Activated naive CD4-positive, alpha-beta T cell treated with anti-CD3 and anti-CD28 coated beads, Interleukin-2, amount 50 U/mL, for 16 hours (primary cell): ENCODE measurements at places on chromosomes 6 and 20.

DNA sequence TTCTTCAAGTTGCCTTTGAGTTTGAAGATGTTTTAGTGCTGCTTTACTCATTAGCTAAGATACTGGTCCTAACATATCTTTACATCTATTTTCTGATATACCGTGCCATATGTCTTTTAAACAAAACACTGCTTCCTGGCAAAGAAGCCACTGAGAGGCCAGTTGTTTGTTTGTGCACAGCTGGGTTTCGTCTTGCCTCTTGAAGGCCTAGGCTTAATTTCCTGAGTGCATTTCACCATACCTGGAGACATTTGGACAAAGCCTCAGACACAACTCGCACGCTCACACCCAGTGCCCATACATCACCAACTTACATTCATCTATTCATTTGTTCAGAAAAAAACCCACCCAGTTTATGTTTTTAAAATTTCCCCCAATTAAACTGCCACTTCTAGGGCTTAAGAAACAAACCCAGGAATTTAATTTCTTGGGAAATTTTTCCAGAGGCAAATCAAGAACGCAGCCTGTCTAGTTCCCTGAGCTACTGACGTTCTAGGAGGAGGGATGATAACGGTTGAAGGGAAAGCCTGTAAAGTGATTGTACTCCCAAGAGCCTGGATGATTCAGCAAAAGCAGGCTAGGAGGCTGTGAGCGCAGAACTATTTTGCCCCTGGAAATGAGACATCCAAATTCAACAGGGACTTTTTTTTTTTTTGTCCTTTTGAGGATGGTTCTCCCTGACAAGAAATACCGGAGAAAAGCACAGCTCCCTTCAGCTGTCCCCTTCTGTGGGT lies 77.7 kb downstream of the OLIG3 start:
- no peak for DNase-seq

- peak; percentile 17 for DNase-seq
Observed at GRCh38 chr20:56249244-56249955, 868 bp downstream of the MC3R start.

- no peak for DNase-seq
Observed at GRCh38 chr6:132569170-132569569, 952 bp upstream of the TAAR6 start.

DNA sequence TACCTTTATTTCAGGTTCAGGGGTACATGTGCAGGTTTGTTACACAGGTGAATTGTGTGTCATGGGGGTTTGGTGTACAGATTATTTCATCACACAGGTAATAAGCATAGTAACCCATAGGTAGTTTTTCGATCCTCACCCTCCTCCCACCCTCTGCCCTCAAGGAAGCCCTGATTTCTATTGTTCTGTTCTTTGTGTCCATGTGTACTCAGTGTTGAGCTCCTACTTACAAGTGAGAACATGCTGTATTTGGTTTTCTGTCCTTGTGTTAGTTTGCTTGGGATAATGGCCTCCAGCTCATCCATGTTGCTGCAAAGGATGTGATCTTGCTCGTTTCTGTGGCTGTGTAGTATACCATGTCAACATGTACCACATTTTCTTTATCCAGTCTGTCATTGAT lies 66.0 kb downstream of the STK4 start:
- DNase-seq: no peak

DNA sequence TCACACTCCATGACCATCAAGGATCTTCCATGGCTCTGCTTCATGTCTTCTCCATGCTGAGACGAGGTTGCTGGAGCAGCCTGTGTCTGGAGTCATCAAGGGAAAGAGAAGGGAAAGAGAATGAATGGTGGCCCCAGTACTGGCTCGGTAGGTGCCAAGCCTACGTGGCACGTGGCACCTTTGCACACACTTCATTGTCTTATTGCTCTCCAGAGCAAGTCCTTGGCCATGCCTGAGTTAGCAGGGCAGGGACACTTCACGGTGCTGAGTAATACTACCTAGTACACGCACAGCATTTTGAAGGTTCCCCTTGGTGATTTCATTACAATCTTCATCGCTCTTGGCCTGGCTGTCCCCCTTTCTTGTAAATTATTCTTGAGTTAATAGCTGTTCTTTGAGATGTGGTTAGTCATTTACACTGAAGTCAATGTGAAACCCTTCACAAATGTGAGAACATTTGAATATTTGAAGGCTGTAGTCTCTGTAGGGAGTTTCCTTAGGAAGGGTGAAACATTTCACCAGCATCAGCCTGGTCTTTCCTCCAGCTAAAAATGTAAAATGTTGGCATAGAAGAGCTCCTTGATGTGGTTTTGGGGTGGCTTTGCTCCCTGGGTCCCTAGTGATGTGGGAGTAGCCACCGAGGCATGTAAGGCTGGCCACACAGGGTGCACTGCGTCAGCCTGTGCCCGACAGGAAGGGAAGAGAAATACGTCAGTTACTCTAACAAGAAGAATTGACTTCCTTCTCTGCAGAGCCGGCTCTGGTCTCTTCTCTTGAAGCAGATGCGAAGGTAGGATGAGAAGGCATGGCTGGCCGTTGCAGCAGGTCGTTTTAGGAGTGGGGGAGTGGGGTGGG lies at the start of gene SYTL3:
Gene SYTL3 (plus strand): TSS at position 766 of the 855 bp plus-strand sequence. CDS start 13,215 bp downstream, outside the sequence.
- peak; percentile 76 for DNase-seq

GRCh38 chr6:105646391-105646867 lies 243.5 kb upstream of the PREP start:
- no peak for DNase-seq

GRCh38 chr20:62835931-62836861 lies 19.3 kb downstream of the COL9A3 start:
- DNase-seq: no peak

GRCh38 chr6:131453803-131454202 lies 119.2 kb upstream of the ARG1 start:
- DNase-seq: no peak

GRCh38 chr6:11722805-11723631 lies 55.6 kb downstream of the ADTRP start:
- no peak for DNase-seq

DNA sequence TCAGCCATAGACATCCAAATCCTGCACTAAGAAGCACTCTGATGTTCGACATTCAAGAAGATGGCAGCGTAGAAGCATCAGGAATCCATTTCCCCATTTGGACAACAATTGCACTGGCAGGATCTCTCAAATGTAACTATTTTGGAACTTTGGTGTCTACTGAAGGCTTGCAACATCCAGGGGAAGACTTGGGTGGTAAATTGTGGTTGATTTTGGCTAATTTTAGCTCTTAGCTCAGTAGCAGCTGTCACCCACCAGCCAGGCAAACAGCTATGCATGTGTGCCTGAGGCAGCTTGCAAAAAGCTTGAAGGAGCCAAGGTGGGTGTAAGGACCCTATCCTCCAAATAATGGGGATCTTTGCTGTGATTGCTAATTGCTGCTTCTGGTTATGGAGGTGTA lies 35.1 kb upstream of the PPP1R3G start:
- DNase-seq: no peak
